ENCODE measurements at places on chromosomes 13 and 19.

- DNase-seq, result no peak
Observed at GRCh38 chr13:98300956-98301641, 124.0 kb upstream of the RNF113B start.

DNA sequence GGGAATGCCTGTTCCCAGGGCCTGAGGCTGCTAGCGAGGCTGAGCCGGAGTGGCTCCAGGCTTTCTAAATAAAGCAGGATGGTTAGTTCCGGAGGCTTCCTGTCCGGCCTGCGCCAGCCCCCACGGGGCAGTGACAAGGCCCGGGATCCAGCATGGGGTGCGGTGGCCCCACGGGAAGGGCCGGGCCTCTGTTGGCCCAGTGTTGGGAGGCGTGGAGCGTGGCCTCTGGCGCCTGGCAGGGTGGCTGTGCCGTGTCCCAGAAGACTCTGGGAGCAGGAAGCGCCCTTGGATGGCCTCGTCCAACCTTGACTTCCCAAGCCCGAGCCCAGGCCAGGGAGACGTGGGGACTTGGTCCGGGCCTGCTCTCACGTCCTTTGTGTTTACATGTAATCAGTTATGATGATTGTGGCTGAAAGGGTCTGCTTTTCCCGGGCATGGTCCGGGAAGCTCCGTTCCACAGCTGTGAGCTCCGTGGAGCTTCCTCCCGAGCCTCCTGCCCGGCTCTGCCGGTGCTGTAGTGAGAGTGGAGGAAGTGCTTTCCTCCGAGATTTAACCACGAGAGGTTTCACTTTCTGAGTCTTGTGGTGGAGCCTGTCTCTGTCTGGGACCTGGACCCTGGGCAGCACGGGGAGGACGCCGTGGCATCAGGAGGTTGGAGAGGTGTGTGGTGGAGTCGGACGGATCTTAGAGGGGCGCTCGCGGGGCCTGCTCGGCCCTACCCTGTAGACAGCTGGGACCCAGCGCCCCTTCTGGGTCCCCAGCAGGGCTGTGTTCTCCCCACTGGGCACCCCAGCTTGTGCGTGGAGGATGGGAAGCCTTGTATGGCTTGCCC, 4.6 kb downstream of the GNA11 start:
- no peak for DNase-seq

DNA sequence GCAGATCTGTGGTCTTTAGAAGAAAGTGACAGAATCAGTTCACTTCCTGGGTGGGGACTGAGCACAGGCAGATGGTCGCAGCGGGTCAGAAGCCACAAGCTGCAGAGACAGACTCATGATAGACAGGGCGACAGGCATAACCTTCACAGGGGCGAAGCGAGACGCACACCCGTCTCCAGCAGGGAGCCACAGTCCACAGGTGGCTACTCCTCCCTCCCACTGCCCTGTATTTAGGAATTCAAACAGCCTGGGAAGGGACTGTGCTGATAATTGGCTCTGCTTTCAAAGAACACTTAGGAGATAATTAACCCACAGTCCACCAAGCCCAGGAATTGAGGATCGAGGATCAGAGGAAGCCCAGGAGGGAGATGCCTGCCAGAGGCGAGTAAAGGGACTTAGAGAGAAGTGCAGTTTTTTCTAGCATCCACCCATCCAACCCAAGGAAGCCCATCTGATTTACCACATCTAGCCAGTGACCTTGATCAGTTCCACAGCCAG, 23.2 kb downstream of the RFX2 start:
- no peak for DNase-seq

DNA sequence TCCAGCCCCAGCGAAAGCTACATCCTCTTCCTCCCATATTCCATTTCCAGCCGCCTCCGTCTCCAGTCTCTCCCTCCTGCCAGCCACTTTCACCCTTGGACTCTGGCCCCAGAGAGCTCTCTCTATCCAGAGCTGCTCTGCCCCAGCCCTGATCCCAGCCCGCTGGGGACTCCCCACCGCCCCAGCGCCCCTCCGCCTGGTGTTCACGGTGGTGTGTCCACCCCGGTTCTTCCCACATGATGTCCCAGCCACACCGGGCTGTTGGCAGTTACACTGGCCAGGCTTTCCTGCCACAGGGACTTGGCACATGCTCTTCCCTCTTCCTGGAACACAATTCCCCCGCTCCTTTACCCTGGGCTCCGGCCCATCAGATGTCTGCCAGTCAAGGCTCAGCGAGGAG, 11.3 kb upstream of the EMC10 start:
- no peak for DNase-seq

GRCh38 chr13:109207622-109208021, 578.2 kb downstream of the MYO16 start:
- DNase-seq, result no peak

DNA sequence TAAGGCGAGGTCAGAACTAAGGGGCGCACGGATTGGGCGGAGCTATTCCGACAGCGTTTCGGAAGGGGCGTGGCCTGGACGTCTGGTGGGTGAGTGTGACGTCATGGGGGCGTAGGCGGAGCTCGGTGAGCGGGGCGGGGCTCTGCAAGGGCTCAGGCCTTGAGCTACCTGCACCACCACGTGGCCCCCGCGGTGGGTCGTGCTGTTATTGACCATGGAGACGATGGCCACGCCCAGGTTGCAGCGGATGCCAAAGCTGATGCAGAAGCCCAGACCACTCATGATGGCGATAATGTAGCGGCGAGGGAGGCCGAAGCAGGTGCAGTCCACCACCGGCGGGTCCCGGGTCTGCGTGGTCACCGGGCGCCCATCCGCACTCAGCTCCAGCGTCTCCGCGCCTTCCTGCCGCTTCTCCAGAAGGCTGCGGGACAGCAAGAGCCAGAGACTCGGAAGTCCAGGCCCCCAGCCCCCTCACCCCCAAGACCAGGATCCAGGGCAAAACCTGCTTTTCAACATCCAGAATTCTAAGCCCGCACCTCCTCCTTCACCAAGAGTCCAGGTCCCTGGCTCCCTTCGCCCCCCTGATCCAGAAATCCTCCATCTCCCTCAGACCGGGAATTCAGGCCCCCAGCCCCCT, 4.8 kb downstream of the SLC17A7 start:
- DNase-seq, result peak; percentile 61

GRCh38 chr19:40596608-40597328, 4.4 kb upstream of the LTBP4 start:
- no peak for DNase-seq

DNA sequence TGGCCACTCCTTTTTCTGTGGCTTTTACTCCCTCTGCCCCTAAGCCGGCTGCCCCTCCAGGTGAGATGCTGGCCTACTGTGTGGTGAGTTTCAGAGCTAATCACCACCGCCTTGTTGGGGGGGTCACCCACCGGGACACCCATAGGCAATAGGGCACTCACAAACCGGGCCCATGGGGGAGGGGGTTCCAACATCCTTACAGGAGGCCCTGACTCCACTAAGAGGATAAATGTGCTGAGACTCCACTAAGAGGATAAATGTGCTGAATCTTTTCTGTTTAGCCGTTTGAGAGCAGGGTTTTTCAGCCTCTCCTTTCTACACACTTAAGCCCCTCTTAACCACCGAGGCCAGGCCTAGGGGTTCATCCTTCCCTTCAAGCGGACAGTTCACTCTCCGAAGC, 73.7 kb downstream of the SLC15A1 start:
- no peak for DNase-seq

DNA sequence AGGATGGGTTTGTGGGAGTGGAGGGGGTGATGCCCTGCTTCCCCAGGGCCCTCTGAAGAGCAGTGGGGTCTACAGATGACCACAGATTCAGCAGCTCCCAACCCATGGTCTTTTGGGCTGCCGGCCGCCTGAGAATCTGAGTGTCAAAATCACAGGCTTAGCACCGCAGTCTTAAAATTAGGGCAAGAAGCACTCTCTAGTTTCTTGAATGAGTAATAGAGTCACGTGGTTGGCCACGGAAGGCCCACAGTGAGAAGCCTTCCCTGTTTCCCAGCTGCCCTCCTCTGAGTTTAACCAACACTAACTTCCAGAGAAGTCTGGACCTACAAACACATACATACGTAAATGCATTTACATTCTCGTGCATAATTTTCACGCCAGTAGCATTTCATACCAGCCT, 5.2 kb downstream of the PRMT1 start:
- no peak for DNase-seq

GRCh38 chr13:36710396-36710795, 36.6 kb downstream of the SERTM1 start:
- no peak for DNase-seq

GRCh38 chr19:1267477-1268225, 1.5 kb upstream of the CIRBP start:
- DNase-seq, result no peak

GRCh38 chr19:35458731-35459391, 10.8 kb downstream of the FFAR2 start:
- DNase-seq, result no peak

- no peak for DNase-seq
Observed at GRCh38 chr19:5774921-5775320, 9.6 kb downstream of the PRR22 start.

DNA sequence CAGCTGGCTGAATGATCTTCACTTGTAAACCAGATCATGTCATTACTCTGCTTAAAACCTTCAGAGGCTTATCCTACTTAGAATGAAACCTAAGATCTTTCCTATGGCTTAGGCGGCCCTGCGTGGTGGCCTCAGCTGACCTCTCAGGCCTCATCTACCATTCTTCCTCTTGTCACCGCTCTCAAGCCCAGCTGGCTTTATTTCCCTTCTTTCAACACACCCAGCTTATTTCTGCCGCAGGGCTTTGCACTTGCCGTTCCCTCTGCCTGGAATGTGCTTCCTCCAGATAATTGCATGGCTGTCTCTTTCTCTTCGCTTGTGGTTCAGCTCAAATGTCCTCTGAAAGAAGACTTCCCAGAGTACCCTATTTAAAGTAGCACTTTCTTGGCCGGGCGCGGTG, 3.6 kb upstream of the ASF1B start:
- DNase-seq, result no peak

GRCh38 chr13:90872491-90873025, 474.9 kb upstream of the MIR17HG start:
- DNase-seq, result no peak
